ENCODE measurements at places on chromosomes 6 and 20.

GRCh38 chr20:37552415-37552814 lies 24.7 kb upstream of the BLCAP start:
- DNase-seq = no peak

- no peak for DNase-seq
Observed at GRCh38 chr6:52538901-52539354, 37.9 kb downstream of the TRAM2 start.

DNA sequence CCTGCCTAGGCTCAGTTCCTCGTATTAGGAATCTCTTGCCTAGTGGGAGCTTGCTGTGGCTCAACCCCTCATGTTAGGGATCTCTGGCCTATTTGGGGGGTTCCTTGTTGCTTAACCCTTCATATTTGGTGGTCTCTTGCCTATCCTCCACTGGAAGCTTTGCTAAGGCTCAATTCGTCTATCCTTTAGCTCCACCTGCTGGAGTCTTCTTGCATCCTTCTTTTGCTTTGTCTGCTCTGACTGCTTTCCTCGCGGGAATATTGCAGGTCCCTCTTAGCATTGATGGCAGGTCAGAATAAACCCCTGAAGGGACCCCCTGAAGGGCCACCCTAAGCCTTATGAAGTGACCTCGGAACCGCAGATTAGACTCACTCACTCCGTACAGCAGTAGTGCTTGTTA lies 203.0 kb upstream of the TBX18 start:
- no peak for DNase-seq

- no peak for DNase-seq
Observed at GRCh38 chr6:42212442-42212841, 5.2 kb downstream of the MRPS10 start.

GRCh38 chr6:79453558-79454042 lies 83.6 kb downstream of the LCA5 start:
- DNase-seq = no peak

Data from CD4-positive, alpha-beta T cell treated with Interleukin-6 for 4 hours (primary cell).